ENCODE measurements at places on chromosomes 2 and 18.

DNA sequence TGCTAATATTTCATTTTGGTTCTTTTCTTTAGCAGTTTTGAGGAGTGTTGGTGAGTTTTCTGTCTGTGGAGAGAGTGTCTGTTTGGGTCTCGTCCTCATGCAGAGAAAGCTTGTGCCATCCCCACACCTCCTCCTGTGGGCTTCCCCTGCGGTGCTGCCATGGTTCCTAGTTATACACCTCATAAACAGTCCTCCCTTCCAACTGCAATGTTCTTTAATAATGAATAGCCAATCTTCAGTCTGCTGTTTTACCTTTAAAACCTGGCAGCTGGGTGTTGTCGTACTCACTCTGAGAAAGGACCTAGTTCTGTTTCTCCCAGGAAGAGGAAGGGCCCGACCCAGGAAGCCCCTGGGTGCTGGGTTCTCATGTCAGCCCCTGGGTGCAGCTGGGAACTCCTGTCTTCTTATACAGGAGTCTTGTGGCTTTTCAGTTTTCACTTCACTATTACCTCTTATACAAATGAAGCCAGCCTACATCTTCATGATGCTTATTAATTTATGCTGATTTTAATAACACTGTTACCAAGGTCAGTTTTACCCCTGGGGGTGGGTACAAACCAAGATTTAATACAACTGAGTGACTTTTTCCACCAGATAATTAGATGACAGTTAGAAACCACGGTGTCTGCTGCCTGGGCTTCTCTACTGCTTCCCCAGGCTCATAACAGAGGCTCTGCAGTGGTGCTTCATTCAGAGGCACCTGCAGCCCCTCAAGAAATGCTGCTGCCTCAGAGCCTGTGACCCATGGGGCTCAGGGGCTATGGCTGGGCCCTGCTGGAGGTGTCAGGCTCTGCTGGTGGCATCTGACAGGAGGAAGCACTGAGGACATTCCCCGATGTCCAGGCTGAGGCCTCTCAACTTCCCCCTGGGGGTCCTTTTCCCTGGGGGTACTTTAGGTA is 59.1 kb downstream of the COA5 start:
- no peak for DNase-seq

- no peak for DNase-seq
These were observed 86.6 kb upstream of the NOSTRIN start for GRCh38 chr2:168715849-168716248.

DNA sequence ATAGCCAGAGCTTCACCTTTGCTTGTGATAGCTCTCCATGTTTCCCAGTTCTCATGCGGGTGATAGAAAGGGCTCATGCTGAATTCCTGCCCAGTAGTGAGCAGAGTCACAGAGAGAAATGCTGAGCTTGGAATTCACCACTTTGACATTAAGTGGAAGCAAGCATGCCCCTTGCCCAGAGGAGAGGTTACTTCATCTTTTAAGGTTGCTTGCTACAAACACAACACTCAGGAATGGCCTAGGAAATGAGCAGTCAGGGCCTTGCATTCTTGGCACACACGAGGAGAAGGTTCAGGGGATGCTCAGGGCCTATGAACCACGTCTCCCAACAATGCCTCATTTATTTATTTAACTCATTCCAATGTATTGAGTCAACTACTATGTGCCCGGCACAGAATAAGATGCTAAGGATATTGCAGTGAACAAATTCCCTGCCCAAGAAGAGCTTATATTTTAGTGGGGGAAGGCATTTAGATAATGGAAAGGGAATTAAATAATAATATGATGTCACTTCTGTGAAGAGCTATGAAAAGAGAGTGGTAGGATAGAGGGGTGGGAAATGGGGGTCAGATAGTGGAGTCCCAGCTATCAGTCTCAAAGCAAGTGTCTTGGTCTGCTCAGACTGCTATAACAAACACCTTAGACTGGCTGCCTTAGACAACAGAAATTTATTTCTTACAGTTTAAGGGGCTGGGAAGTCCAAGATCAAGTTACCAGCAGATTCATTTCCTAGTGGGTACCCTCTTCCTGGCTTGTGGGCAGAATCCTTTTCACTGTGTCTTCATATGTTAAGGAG is 42.1 kb downstream of the DDX18 start:
- DNase-seq = peak; percentile 95

DNA sequence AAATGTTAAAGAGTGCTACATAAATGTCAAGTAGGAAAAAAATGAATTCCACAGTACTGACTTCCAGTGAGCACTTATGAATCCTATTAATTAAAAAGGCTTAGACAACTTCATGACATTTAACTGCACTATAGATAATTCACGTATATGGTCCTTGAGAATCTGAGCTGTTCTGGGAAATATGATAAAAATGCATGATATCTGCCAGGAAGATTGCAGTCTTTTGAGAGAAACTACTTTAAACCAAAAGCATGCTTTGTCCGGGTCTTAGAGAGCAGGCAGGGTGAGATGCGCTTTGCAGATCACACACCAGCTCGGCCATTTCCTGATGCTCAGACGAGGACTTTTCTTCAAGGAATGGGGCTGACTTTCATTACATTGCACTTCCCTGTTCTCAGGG is 42.6 kb downstream of the CMPK2 start:
- DNase-seq = peak; percentile 89

- DNase-seq = peak; percentile 91
These were observed 20.9 kb upstream of the COL6A3 start for GRCh38 chr2:237434866-237435311.

All from fibroblast of skin of right quadriceps (primary cell).